Panc1 (cell line): ENCODE measurements at places on chromosomes 3 and 15. TPM values are rescaled to one million over a fixed set of nuclear protein-coding genes. Genes with fewer than 3 reads are reported as not detected.

DNA sequence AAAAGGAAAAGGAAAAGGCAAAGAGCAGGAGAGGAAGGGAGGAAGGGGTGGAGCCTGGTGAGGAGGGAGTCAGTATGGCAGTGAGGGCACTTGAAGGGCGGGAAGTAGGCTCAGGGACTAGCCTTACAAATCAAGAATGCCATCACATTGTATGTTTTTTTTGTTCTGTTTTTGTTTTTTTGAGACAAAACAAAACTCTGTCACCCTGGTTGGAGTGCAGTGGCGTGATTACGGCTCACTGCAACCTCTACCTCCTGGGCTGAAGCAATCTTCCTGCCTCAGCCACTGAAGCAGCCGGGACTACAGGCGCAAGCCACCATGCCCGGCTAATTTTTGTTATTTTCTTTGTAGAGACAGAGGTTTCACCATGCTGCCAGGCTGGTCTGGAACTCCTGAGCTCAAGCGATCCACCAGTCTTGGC is 10.5 kb upstream of the PIK3CB start:
- DNase-seq: no peak

DNA sequence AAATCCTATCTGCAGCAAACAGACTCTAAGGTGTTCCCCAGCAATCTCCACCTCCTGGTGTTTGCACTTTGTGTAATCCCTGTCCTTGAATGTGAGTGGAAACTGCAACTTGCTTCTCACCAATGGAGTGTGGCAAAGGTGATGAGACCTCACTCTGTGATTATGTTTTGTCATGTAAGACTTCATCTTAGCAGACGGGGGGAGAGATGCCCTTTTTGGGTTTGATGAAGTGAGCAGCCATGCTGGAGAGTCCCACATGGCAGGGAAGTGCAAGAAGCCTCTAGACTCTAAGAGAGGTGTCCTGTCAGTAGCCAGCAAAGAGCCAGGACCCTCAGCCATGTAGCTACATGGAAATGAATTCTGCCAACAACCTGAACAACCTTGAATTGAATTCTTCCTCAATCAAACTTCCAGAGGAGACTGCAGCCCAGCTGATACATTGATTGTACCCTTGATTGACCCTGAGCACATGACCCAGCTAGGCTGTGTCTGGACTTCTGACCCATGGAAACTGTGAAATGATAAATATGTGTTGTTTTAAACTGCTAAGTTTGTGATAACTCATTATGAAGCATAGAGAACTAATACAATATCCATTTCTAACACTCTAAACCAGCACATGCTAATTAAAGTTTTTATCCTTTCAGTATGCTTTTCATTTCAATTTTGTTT is 71.4 kb upstream of the RASGRF1 start:
- no peak for DNase-seq

- DNase-seq: no peak
Measured at GRCh38 chr3:98732286-98733052, 30.7 kb upstream of the ST3GAL6 start.

The CCDC54 gene
- total RNA-seq: not detected

GRCh38 chr3:197168606-197169005 is 129.8 kb downstream of the DLG1 start:
- DNase-seq: no peak

DNA sequence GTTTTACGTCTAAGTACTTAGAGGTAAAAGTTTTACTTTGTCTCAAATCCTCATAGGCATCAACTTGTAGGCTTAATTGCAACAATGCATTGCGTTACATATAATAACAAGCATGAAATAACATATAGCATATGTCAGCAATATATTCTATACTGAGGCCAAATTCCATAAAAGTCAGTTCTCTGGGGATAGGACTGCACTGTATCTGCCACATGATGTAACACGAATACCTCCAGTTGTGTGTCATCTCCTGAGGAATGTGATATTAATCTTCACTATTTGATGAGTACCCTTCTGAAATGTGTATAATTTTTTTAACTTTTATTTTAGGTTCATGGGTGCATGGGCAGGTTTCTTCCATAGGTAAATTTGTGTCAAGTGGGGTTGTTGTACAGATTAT is 126.4 kb downstream of the IMPG2 start:
- DNase-seq: no peak

DNA sequence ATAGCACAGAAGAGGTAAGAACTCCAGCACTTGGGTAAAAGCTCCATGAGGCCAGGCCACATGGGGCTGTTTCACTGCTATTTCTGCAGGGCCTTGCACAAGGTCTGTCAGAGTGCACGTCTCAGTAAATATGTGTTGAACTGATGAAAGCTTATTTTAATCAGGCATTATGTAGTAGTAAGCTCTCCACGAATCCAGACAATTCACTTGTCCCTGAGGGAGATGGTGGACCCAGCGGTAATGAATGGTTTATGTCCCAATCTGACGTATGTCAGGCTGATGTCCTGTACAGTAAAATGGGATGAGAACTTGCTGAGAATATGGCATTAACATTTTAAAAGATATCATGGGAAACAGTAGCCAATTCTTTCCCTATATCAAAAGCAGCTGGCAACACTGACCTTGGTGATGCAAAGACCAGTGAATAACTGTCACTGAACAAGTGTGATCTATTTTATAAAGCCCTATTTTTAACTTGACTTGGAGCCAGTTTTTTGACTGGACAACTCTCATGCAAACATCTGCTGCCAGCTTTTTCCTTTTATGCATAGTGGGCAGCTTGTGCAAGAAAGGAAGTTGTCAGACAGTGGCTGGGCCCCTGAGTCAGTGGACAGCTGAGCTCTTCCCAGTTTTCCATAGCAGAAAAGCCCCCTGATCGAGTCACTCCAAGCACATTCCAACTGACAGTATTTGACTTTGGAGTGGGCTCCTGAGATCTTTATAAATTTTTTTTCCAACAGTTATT is 519.8 kb upstream of the MDFIC2 start:
- DNase-seq: no peak

The KBTBD13 gene
- not detected for total RNA-seq
